Neural progenitor cell (in vitro differentiated cells): ENCODE measurements at places on chromosomes 3 and 15. TPM values are rescaled to one million over a fixed set of nuclear protein-coding genes. Genes with fewer than 3 reads are reported as not detected.

Gene SLC15A2
- 1.0 TPM in 2 replicates for total RNA-seq

Gene ZBBX
- total RNA-seq, result 7.4 and 17.5 TPM in 2 replicates

Gene CD200R1
- not detected in 2 replicates for total RNA-seq

Gene TMA7
- 472 and 510 TPM in 2 replicates for total RNA-seq

Gene TPRG1
- 0.37 and 0.71 TPM in 2 replicates for total RNA-seq

Gene P2RY14
- not detected in 2 replicates for total RNA-seq

Gene ROPN1B
- 0.12 TPM in 1 of 2 replicates, not detected in the other for total RNA-seq

Gene MASP1
- 0.96 and 3.3 TPM in 2 replicates for total RNA-seq
